Lung (tissue), 17 donors: ENCODE measurements at places on chromosomes 4 and X.

- no peak overlapping the region for H3K27ac ChIP-seq
- DNase-seq, result peak; percentile 22
- H3K27me3 ChIP-seq, result no peaks in the 10 kb centered on the region
- no peaks in the 10 kb centered on the region for H3K36me3 ChIP-seq
These were observed 29.3 kb downstream of the FAM199X start for GRCh38 chrX:104195489-104196084.

GRCh38 chr4:122163767-122164166 lies 11.6 kb downstream of the BLTP1 start:
- H3K27me3 ChIP-seq, result no peaks in the 10 kb centered on the region
- no peak overlapping the region for H3K4me3 ChIP-seq
- no peak for DNase-seq

- H3K4me3 ChIP-seq, result no peak overlapping the region
- no peaks in the 10 kb centered on the region for H3K36me3 ChIP-seq
- DNase-seq, result no peak
- no peaks in the 10 kb centered on the region for H3K27me3 ChIP-seq
- no peak overlapping the region for H3K27ac ChIP-seq
- no peaks in the 10 kb centered on the region for H3K4me1 ChIP-seq
These were observed 288.5 kb downstream of the FBXW7 start for GRCh38 chr4:152247271-152247975.

- H3K36me3 ChIP-seq, result peaks cover 33% of the 10 kb centered on the region
- H3K4me1 ChIP-seq, result peaks cover 18% of the 10 kb centered on the region
- no peaks in the 10 kb centered on the region for H3K27me3 ChIP-seq
- no peak overlapping the region for H3K4me3 ChIP-seq
- no peak for DNase-seq
These were observed 5.4 kb downstream of the WDR1 start for GRCh38 chr4:10111067-10111801.

GRCh38 chr4:110667670-110668069 lies 44.8 kb upstream of the PITX2 start:
- H3K27me3 ChIP-seq, result no peaks in the 10 kb centered on the region
- no peaks in the 10 kb centered on the region for H3K4me1 ChIP-seq
- no peaks in the 10 kb centered on the region for H3K36me3 ChIP-seq

GRCh38 chr4:29113960-29114359 lies 1606.2 kb upstream of the PCDH7 start:
- H3K36me3 ChIP-seq, result no peaks in the 10 kb centered on the region
- DNase-seq, result no peak
- H3K4me3 ChIP-seq, result no peak overlapping the region
- H3K4me1 ChIP-seq, result no peaks in the 10 kb centered on the region
- H3K27ac ChIP-seq, result no peak overlapping the region

GRCh38 chrX:64204701-64205440 lies 637 bp downstream of the AMER1 start:
- H3K4me3 ChIP-seq, result peak overlapping the region; percentile 40
- H3K27ac ChIP-seq, result peak overlapping the region; percentile 78
- no peaks in the 10 kb centered on the region for H3K36me3 ChIP-seq
- H3K27me3 ChIP-seq, result no peaks in the 10 kb centered on the region
- peak; percentile 55 for DNase-seq
- H3K4me1 ChIP-seq, result no peaks in the 10 kb centered on the region

DNA sequence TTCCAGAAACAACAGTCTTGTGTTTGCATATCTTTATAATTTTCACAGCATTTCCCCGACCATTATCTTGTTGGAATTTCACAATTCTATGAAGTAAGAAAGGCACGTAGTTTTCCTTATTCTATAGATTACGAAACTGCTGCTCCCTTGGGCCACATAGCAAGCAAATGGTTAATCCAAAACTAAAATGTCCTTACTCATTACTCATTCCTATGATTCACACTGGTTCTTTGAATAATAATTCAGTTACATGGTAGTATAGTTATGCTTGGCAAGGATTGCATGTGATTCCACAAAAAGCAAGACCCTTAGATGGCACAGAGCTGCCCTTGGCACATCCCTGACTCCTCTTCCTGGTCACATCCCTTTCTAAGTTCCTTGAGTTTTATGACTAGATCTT lies 51.2 kb downstream of the OR13H1 start:
- no peak for DNase-seq
- no peaks in the 10 kb centered on the region for H3K36me3 ChIP-seq
- no peaks in the 10 kb centered on the region for H3K4me1 ChIP-seq
- H3K27ac ChIP-seq, result no peak overlapping the region
- H3K4me3 ChIP-seq, result no peak overlapping the region
- H3K27me3 ChIP-seq, result peaks cover 19% of the 10 kb centered on the region

GRCh38 chr4:23033796-23034195 lies 341.1 kb downstream of the GBA3 start:
- no peak overlapping the region for H3K4me3 ChIP-seq
- no peaks in the 10 kb centered on the region for H3K27me3 ChIP-seq
- no peaks in the 10 kb centered on the region for H3K4me1 ChIP-seq
- H3K36me3 ChIP-seq, result no peaks in the 10 kb centered on the region

GRCh38 chr4:135065366-135065765 lies 863.8 kb upstream of the PABPC4L start:
- H3K27me3 ChIP-seq, result no peaks in the 10 kb centered on the region
- no peak overlapping the region for H3K27ac ChIP-seq
- DNase-seq, result no peak
- H3K4me3 ChIP-seq, result no peak overlapping the region
- no peaks in the 10 kb centered on the region for H3K36me3 ChIP-seq

- no peak for DNase-seq
- no peak overlapping the region for H3K4me3 ChIP-seq
- no peak overlapping the region for H3K27ac ChIP-seq
- H3K4me1 ChIP-seq, result no peaks in the 10 kb centered on the region
- no peaks in the 10 kb centered on the region for H3K27me3 ChIP-seq
- H3K36me3 ChIP-seq, result no peaks in the 10 kb centered on the region
These were observed 165.0 kb downstream of the ZNF674 start for GRCh38 chrX:46380148-46380752.

GRCh38 chr4:110414561-110414920 lies 61.4 kb upstream of the ENPEP start:
- H3K27me3 ChIP-seq, result no peaks in the 10 kb centered on the region
- H3K4me1 ChIP-seq, result no peaks in the 10 kb centered on the region
- DNase-seq, result no peak

DNA sequence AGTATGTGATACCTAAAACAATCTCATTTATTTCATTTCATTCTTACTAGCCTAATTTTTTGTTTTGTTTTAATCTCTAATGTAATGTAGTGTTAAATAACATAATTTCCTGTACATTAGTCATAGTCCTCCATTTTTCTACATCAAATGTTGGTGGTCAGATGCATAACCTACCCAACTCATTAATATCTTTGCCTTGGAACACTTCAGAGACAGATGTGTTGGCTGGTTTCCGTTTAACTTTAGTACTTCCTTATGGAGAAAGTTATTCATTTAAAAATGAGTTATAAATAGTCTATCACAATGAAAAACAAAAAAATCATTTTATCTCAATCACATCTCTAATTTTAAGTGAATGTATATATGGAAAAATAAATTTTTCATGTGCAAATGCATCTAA lies 190.2 kb downstream of the ANTXR2 start:
- H3K4me3 ChIP-seq, result no peak overlapping the region
- H3K27me3 ChIP-seq, result no peaks in the 10 kb centered on the region
- no peaks in the 10 kb centered on the region for H3K4me1 ChIP-seq
- no peak for DNase-seq
- no peaks in the 10 kb centered on the region for H3K36me3 ChIP-seq

DNA sequence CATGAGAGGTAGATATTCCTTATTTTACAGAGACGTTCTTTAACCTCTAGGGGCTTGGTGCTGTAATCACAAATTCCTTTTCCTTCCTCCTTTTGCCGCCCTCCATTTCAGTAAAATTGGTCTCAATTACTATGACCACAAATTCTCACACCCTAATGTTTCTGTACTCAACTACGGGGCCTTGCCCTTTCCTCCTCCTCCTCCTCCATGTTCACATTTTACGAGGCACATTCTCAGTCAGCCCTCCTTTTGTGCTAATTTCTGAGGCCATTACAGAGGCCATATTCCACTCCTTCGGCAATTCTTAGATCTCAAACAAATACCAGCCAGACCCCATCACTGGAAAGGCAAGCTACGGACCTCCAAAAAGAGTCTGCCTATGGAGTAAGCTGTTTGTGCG lies 92.1 kb downstream of the SH3KBP1 start:
- H3K4me3 ChIP-seq, result no peak overlapping the region
- no peak for DNase-seq
- H3K4me1 ChIP-seq, result peaks cover 6% of the 10 kb centered on the region
- peaks cover 25% of the 10 kb centered on the region for H3K27me3 ChIP-seq

DNA sequence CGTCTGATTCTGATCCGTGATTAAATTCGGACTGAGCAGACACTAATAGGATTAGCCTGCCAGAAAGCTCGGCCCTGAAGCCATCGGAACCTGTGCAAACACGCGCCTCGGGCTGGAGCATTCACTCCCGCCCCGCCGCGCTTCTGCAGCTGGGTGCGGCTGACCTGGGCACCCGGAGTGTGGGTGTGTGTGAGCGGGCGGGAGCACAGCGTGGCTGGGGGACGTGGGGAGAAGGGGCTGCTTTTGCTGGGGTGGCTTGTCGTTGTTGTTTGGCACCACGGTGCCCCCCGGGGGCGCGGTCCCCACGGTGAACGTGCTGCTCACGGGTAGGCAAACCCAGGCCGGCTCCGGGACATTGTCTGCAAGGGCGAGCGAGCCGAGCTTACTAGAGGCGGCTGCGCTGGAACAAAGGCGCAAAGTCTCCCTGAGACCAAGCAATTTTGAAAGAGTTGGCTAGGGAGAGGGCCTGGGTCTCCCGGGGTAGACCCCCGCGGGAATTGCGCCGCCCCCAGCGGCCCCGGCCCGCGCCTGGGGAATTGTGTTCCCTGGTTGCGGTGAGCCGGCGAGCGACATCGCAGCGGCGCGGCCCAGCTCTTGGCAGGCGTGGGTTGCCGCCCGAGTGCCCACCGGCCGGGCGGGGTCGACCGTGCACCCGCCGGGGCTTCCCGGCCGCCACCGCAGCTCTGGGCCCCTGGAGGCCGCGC lies 1.4 kb downstream of the MAMLD1 start:
- DNase-seq, result peak; percentile 23
- no peaks in the 10 kb centered on the region for H3K36me3 ChIP-seq
- no peaks in the 10 kb centered on the region for H3K4me1 ChIP-seq
- peak overlapping the region; percentile 52 for H3K27ac ChIP-seq
- H3K4me3 ChIP-seq, result peak overlapping the region; percentile 47

GRCh38 chr4:140595065-140595464 lies 26.3 kb upstream of the UCP1 start:
- H3K27ac ChIP-seq, result no peak overlapping the region
- H3K36me3 ChIP-seq, result no peaks in the 10 kb centered on the region
- H3K27me3 ChIP-seq, result no peaks in the 10 kb centered on the region
- DNase-seq, result no peak
- no peaks in the 10 kb centered on the region for H3K4me1 ChIP-seq

DNA sequence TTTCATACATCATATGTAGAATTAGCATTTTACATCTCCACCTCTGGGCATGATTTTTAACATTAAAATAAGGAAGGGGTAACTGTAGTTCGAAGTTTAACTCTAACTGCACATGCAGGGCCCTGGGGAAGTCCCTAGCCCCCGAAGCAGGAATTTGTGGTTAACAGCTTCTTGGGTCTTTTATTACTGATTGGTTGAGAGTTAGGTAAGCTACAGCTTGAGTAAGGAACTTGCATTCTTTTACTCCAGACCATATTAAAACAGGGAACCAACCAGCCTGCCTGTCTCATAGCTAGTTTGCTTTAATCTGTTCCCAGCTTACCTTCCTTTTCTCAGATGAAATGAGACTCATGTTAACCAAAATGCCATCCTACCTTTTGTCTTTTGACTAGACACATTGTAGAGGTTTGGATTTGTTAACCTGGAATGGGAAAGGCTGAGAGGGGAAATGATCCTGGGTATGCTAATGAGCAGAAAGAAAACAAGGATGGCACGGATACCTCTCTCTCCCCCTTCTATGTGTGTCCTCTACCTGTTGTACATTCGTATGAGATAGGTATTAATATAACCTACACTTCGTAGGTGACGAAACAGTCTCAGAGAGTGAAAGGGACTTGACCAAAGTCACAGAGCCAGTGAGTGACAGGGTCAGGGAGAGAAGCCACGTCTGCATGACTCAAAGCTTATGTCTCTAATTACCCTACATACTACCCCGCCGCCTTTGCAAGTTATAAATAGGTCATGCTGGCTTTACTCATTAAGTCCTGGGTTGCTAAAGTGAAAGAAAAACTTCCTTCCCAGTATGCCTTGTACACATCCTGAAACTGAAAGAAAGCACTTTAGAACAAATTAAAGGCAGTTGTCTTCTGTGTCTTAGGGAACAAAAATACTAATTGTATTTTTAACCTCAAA lies 119.5 kb upstream of the AFF2 start:
- no peaks in the 10 kb centered on the region for H3K4me1 ChIP-seq
- no peak overlapping the region for H3K4me3 ChIP-seq
- H3K27me3 ChIP-seq, result no peaks in the 10 kb centered on the region
- no peaks in the 10 kb centered on the region for H3K36me3 ChIP-seq

DNA sequence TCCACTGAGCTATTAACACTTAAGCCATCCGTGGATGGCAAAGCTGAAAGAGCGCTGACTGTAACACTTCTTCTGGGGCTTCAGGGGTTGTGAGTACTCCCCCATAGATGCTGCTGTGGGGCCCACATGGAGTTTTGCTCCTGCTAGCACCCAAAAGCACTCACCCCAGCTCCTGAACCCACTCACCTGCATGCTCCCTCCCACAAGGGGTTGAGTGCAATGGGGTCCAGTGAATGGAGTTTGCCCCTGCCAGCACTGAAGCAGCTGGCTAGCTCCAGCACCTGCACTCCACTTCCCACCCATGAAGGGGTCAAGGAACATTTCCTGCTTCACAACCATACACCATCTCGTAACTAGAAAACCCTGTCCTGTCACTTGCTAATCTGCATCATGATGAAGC lies 78.9 kb downstream of the IL21 start:
- H3K27me3 ChIP-seq, result no peaks in the 10 kb centered on the region
- H3K4me3 ChIP-seq, result no peak overlapping the region
- DNase-seq, result no peak
- no peaks in the 10 kb centered on the region for H3K4me1 ChIP-seq
- H3K27ac ChIP-seq, result no peak overlapping the region
- H3K36me3 ChIP-seq, result no peaks in the 10 kb centered on the region

- H3K27me3 ChIP-seq, result no peaks in the 10 kb centered on the region
- no peak overlapping the region for H3K4me3 ChIP-seq
- H3K36me3 ChIP-seq, result no peaks in the 10 kb centered on the region
- H3K27ac ChIP-seq, result no peak overlapping the region
These were observed 131.7 kb downstream of the EPHA5 start for GRCh38 chr4:65538571-65538970.

GRCh38 chr4:183589461-183590099 lies 69.4 kb downstream of the RWDD4 start:
- H3K36me3 ChIP-seq, result no peaks in the 10 kb centered on the region
- no peaks in the 10 kb centered on the region for H3K27me3 ChIP-seq

DNA sequence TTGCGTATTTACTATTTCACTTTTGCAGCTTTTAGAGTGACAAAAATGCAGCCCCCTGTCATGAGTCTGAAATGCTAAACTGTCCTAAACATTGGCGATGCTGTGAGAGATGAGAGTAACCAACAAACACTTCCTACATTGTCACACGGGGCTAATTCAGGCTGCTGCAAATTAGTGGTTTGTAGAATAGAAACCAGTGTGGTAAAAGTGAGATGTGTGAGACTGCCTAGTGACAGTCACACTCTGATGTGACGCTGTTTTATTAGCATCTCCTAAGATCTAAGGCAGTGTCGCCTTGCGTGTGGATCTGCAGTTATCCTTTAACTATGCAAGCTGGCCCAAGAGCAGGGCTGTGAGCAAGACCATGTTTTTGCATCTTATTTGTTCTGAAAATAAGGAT lies 800.2 kb upstream of the TENM3 start:
- DNase-seq, result no peak
- no peaks in the 10 kb centered on the region for H3K4me1 ChIP-seq
- H3K27ac ChIP-seq, result no peak overlapping the region
- no peaks in the 10 kb centered on the region for H3K27me3 ChIP-seq

GRCh38 chr4:86556791-86557415 lies 37.2 kb upstream of the PTPN13 start:
- no peak overlapping the region for H3K4me3 ChIP-seq
- no peak overlapping the region for H3K27ac ChIP-seq
- H3K27me3 ChIP-seq, result peaks cover 10% of the 10 kb centered on the region
- H3K36me3 ChIP-seq, result no peaks in the 10 kb centered on the region
- no peak for DNase-seq
